NK-92 treated with Interleukin-12 subunit alpha and Interleukin-12 subunit beta, amount 100 ng/mL, for 24 hours (cell line): ENCODE measurements at places on chromosomes 5 and 9.

- DNase-seq, result no peak
Measured at GRCh38 chr9:116471093-116471906, 215.8 kb upstream of the TRIM32 start.

DNA sequence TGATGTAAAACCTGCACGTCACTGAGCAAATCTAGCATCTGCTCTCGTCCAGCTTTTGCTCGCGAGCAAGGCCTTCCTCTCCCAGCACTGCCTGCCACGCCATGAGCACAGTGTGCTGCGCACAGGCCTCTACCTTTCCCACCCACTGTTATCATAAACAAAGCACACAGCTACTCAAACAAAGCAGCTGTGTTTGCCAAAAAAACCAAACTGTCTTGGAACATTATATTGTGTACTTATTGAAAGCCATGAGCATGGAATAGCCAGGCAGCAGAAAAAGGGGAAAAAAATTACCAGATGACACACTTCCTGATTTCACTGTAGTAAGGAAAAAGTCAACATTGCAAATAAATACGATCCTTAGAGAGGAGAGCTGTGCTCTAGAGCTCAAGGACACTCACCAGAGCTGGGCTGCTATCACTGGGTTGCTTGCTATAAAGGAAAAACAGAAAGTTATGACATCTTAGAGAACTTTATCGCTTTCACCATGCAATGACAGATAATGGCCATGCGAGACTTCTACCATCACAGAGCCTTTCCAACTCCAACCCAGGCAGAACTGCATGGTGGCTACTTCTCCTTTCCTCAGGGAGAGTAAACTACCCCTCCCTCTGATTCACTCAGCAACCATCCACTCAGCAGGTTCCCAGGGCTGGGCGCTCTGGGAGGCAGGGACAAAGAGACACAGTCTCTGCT lies 69.6 kb downstream of the EPB41L4B start:
- no peak for DNase-seq

DNA sequence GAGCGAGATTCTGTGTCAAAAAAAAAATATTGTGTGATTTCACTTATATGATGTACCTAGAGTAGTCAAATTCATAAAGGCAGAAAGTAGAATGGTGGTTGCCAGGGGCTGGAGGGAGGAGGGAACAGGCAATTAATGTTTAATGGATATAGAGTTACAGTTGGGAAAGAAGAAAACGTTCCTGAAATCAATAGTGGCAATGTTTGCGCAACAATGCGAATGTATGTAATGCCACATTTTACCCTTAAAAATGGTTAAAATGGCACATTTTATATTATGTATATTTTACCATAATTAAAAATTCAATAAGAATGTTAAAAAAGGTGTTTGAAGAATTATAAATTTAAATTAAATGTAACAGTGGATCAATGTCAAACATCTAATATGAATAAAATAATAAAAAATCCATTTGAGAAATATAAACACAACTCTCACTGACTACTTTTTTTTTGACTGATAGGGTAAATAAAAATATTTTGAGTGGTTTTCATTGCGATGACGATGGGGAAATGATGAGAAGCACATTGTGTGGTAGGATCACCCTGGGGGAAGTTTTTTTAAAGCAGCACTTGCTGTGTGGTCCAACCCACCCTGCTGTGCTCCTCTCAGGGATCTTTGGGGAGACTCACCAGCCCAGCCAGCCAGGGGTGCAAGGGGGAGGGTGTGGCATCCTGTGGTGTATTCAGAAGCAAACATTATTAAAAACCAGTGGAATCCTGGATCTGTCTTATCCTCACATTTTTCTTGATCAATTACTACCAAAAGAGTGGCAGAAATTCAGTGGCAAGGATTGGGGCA lies 4.3 kb downstream of the FYB1 start:
- no peak for DNase-seq

DNA sequence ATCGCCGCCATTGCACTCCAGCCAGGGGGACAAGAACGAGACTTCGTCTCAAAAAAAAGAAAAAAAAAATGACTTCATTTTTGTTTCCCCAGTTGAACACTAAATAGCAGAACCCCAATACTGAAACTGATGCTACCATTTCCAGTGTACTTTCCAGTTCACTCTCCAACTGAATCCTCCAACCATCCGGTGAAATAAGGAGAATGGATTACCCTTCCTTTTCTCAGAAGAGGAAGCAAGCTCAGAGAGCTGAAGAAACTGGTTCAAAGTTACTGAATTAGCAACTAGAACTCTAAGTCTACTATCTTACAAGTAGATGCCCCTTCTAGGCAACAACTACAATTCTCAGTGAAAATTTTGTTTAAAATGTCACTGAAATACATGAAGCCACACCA lies 3.9 kb downstream of the FAM13B start:
- no peak for DNase-seq

- DNase-seq, result no peak
Measured at GRCh38 chr9:31323726-31324444, 1060.6 kb upstream of the ACO1 start.

- DNase-seq, result no peak
Measured at GRCh38 chr9:34179213-34180136, 632 bp downstream of the UBAP1 start.

DNA sequence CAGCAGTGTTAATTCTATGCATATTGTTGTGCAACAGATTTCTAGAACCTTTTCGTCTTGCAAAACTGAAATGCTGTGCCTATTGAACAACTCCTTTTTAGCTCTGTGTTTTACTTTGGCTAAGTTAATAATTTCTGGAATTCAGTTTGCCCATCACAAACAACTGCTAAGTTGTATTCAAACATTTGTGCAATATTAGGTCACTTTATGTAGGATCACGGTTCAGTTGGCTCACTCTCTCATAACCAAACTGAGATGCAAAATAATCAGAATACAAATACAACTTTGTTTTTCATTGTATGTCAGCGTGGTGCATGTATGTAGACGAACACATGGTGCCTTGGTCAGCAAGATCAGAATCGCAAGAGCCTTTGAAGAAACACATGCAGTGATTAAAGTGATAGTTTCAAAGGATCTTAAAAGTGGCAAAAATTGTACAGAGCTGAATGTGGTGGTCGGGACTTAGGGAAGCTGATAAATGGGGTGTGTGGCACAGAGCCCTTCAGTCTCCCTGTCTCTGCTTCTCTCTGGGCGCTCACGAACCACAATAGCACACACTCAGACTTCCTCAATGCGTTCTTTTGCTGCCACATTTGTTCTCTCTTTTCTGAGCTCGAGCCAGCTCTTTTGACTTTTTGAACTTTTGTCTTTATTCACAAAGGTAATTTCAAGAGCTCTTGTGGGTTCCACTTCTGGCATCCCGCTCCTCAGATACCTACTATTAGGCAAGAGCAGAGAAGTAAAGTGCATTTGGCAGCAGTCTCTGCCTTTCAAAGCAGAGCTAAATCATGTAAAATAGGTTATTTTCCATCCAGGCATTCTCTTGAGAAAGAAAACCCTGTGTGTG lies 112.4 kb upstream of the CTSL start:
- DNase-seq, result no peak

DNA sequence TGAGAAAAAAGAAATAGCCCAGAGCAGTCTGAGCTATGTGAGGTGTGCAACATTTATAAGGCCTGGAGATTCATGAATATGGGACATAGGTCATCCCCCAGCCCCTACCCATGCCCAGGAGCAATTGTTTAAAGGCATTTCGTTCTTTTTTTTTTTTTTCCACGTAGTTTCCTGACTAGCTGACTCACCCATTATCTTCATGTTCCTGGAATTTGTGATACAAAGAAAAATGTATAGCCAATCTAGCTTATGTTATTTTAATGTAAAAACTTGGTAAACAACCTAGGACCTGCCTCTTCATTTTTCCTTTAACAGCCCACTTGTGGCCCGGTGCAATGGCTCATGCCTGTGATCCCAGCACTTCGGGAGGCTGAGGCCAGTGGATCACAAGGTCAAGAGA lies 81.3 kb downstream of the OSTF1 start:
- DNase-seq, result no peak
